Stimulated activated CD4-positive, alpha-beta T cell treated with anti-CD3 and anti-CD28 coated beads, TNF-alpha, amount 100 ng/mL, for 24 hours (primary cell): ENCODE measurements at places on chromosomes 1 and 21.

DNA sequence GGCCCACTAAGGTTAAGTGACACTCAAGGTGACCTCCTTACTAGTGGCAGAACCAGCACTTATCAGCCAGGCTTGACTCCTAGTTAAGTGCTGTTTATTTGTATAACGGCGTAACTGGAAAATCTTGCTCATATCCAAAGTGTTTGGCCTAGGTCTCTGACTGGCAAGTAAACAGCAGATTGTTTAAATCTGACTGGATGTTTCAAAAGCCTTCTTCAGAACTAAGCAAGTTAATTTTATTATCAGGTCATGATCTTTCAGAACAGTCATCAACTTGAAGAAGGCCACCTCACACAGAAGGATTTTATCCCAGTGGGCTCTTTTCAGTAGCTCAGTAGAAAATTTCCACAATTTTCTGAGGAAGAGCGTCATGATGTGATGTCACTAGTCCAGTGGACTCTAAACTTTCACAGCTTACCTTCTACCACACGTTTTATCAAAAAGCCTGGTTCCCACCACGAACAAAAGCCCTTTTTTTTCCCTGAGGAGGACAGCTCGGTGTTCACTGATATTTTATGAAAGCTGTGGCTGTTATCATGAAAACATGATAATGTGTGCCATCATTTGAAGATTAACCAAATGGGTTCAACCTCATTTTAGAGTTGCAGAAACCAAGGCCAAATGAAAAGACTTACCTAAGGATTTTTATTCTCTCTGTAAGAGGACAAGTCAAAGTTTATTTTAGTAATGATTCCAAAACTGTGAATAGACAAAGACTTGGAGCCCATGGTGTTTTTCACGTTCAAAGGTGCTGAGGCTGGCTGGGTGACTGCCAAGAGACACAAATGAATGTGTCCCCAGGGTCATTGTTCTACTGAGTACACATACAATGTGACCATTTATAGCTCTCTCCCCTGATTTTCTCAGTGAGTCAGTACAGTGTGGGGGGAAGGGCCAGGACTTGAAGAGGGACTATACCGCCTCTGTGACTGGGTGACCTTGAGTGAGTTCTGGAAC lies 9.1 kb downstream of the SGIP1 start:
- no peak for DNase-seq

- no peak for DNase-seq
These were observed 24.0 kb downstream of the WDR4 start for GRCh38 chr21:42855171-42855936.

- DNase-seq: no peak
These were observed 43.1 kb downstream of the WARS2 start for GRCh38 chr1:119097380-119097779.

DNA sequence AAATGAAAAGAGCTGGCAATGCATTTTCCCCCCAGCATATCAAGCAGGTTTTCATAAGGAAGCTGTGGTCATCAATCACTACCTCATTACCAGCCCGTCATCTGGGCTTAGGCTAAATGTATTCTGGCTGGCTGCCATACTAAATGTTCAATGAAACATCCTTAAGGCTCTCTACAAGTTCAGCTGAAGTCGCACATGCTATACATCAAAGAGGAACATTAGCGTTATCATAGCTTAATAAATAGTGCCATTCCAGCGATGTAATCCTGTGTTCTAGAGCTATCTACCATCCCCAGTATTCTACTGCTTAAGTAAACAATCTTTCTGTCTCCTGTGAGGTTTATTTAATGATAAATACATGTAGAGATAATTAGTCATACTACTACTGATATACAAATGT lies 288.8 kb downstream of the DPYD start:
- DNase-seq: no peak

DNA sequence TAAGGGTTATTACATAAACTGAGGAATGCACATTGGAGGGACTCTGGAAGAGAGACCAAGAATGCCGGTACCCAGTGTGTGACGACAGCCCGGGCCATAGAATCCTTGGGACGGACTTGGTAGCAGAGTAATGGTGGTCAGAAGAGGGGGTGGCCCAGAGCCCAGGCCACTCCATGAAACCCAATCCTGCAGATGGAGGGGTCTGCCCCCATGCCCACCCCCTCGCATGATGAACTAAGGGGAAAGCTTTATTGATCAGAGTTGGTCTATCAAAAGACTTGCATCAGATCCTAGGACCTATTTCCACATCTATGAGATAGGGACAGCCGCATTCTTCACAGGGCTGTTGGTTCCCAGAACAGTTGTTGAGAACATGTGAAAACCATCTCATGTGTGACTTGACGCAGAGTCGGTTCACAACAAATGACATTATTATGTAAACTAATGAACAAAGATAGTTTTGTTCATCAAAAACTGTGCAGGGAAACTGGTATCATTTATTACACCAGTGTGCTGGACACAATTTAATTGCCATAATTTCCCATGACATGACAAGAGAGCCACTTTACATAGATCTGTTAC lies 21.5 kb upstream of the SDC3 start:
- DNase-seq: no peak

- DNase-seq: no peak
These were observed 4.8 kb upstream of the LAPTM5 start for GRCh38 chr1:30762152-30762929.

DNA sequence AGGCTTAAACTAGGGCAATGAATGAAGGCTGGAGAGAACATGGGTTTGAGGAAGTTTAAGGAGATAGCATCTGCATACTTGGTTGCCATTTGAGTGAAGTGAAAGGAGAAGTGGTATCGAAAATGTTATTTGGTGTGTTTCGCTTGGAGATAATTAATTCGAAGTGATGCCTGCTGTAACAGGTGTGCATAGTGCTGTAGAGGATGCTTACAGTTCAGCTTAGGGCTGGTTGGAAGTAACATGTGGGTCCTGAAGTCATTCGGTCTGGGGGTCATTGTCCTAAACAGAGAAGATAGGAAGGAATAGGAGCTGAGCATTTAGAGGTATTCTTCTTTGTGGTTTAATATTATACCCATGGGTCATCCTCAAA lies 301 bp upstream of the NUDT17 start:
- no peak for DNase-seq

- DNase-seq: no peak
These were observed 65.8 kb downstream of the OVGP1 start for GRCh38 chr1:111361761-111362160.

DNA sequence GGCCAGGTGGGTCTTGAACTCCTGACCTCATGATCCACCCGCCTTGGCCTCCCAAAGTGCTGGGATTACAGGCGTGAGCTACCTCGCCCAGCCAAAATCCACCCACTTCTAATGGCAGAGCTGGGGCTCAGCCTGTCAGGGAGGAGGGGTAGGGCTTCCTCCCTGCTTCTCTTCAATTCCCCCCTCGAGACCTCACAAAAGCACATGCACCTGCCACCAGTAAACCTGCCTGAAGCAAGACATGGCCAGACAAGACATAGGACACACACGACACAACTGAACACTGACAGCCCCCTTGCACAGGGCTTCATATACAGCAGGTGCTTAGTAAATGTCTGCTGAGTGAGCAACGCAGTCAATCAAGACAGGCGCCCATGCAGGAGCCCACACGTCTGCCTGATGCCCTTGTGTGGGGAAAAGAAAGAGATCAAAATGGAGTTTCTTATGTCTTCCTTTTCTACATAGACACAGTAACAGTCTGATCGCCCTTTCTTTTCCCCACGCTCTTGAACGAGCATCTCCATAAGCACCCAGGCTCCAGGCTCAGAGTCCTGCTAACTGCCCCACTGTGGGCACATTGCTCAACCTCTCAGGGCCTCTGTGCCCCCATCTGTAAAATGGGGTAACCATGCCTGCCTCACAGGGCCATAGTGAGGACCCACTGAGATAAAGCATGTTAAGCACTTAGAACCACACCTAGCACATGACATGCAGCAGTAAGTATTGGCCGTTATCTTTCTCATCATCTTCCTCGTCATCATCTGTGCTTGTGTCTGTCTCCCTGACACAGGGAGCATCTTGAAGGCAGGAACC lies 8.8 kb downstream of the SDC3 start:
- no peak for DNase-seq

- DNase-seq: no peak
These were observed 102.0 kb downstream of the PTPN14 start for GRCh38 chr1:214449371-214449770.
